Femur (tissue), 1 donor: ENCODE measurements at places on chromosomes 5 and 9.

DNA sequence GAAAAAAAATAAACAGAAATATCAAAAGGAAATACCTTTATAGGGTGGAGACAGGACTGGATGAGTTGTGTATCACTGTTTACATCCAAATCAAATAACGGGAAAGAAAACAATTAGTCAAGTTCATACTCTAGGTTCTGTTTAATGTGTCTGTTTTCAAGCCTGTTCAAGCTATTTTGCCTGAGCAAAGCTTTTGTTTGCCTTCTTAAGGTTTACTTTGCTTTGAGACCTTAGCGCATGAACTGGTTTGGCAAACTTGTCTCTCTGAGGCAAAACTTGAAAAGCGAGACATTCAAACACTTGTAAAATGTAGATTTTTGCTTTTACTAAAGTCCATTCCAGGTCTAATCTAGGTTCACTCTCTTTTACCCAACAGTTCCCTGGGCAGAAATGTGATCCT, 174.1 kb upstream of the RFX3 start:
- DNase-seq = no peak

DNA sequence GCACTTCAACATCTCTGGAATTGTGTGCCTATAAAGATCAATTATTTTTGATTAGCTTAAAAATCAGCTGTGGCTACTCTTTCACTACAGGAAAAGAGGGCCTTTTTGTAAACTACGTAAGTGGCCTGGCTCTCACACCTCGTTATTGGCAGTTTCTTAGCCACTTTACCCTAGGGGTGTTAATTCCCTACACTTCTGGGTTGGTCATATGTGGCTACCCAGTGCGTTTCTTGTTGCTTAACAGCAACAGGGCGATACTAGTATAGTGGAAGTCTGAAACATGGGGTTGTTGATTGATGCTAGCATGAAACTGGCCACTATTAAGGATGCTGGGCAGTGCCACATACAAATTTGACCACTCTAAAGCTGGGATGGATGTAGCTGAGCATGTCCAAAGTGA, 174.7 kb upstream of the CDH12 start:
- DNase-seq = no peak

- DNase-seq = no peak
Measured at GRCh38 chr5:157382996-157383800, 76.8 kb upstream of the NIPAL4 start.

DNA sequence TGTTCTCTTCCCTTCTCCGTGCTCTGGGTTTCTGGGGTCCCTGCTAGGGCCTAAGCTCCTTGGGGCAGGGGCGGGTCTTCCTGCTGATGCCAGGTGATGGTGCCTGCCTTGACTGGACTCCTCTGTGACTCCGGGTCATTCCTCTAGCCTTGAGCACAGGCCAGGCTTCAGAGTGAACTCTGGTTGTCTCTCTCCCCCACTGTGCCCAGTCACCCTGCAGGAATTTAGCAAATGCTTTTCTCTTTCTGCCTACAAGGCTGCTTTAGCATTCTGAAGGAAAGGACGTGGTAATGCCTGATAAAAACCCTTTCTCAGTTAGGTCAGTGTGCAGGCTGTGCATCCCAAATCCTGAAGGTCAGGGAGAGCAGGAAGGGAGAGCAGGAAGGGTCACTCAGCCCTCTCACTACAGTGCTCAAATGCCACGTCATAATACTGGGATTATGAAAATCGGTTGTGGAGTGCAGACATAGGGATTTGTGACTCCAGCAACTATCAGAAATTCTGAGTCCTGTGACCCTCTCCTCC, 2.7 kb downstream of the CXCL14 start:
- DNase-seq = no peak

DNA sequence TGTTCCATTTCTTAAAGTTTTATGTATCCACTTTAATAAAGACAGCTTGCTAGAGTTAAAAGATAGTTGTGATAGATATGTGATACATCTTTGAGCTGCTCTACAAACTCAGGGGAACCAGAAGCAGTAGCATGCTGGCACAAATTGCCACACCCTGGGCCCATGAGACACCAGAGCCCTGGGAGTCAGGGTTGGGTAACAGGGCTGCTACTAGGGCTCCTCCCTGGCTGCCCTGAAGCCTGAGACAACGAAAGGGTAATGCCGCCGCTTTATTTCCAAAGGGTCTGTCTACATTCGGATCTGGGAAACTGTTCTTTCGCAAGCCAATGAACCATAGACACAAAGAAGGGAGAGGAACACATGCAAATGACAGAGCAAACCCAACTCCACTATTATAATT, 29.2 kb downstream of the PTPN3 start:
- no peak for DNase-seq
